ENCODE measurements at places on chromosomes 7 and 10.

GRCh38 chr10:54650547-54650946 lies 150.5 kb downstream of the PCDH15 start:
- DNase-seq, result no peak

DNA sequence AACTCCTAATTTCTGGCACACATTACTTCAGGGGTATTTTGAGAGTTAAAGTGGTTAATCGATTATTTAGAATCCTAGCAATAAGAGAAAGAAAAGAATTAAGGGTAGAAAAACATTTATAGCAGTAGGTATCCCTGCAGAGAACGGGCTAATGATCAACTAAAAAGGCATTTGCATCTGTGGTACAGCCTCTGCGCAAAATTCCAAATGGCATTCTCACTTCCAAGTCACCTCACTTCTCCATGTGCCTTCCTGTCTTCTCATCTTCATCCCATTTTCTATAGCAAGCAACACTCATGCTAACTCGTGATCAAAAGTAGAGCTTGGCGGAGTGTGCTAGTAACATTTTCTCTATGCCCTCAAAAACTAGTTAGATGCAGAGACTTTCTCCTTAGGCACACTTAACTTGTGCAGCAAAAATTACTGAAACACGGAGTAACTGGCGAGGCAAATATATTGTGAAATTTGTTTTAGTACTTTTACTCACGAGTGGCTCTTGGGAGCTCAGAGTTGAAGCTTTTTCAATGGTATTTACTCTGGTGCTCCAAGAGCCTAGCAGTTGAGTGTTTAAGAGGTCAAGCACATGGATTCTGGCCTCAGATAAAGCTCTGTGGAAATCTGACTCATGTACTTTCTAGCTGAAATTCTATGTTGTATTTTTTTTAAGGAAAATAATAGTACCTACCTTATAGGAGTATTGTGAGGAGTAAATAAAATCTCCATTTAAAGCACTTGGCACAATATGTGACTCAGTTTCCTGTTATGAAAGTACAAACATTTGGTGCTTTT lies 65.1 kb downstream of the MET start:
- DNase-seq, result no peak

DNA sequence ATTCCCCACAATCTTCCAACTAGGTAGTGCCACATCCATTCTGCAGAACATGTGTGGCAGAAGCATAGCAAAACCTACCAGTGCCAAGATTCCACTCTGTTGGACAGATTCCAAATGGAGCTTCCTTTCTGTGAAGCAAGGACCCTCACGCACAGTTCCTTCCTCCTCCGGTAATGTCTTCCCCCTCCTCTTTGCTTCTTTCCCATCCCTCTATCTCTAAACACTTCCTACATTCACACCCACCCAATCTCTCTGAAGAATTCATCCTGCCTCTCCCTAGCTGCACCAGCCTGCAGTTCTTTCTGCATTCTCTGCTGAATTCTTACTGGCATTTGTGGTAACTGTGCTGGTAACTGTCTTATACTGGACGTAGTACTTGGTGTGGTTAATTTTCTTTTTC lies 124.9 kb downstream of the RNLS start:
- DNase-seq, result no peak

DNA sequence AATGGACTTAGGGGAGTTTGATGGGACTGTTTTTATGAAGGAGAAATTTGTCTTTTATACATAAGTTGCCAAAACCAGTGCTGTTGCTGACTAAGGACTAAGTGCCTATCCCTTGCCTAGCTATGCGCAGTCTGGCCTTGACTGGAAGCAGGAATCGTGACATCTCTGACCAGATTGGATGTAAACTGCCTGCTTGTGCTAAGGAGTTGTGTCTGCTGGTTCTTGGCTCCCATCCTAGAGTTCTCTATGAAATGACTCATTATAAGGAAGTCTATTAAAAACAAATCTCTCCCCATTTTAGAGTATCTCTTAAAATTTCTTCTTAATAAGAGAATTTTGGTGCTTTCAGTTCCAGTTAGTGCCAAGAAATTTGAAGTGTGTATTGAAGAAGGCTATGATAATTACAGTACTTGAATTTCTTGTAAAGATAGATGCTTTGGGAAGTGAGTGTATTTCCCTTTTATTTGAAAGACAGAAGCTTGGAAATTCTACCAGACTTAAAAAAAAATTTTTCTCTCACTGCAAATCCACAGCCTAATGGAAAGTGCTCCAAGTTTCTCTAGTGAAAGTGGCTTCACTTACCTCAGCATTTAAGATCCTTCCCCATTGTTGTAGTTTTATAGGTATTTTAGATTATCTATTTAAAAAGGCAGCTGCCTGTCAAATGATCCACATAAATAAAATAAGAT lies 77.6 kb downstream of the BICC1 start:
- no peak for DNase-seq

GRCh38 chr10:86813982-86814381 lies 57.6 kb downstream of the BMPR1A start:
- no peak for DNase-seq

DNA sequence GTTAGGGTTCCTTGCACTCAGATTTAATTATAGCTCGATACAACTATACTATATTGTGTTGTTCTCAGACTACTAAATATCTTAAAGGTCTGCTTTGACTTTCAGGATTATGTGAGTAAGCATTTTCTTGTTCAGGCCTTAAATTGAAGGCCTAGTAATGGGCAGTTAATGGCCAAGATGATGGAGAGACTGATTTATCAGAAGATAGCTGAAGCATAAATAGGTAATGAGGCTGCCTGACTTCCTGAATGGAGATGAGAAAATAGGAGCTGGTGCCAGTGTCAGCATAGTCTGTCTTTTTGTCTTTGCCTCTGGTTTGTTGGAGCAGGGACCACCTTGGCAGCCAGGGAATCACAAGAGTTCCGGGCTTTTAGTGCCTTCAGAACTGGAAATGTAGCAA lies 32.2 kb downstream of the ADAM22 start:
- peak; percentile 38 for DNase-seq

DNA sequence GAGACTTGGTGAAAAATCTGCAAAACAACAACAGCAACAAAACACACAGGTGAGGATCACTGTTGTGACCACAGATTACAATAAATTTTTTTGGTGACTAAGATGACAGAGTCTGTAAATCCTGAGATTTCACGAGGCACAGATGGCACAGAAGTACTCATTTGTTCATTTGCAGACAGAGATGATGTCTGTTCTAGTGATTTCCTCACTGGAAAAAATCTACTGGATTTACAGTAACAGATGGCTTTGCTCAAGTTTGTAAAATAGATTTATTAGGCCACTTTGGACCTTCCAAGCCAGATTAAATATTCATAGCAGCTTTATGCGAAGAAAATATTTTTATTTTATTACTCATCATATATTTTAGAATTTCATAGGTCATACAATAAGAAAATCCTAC lies 113.5 kb upstream of the IL6 start:
- no peak for DNase-seq

DNA sequence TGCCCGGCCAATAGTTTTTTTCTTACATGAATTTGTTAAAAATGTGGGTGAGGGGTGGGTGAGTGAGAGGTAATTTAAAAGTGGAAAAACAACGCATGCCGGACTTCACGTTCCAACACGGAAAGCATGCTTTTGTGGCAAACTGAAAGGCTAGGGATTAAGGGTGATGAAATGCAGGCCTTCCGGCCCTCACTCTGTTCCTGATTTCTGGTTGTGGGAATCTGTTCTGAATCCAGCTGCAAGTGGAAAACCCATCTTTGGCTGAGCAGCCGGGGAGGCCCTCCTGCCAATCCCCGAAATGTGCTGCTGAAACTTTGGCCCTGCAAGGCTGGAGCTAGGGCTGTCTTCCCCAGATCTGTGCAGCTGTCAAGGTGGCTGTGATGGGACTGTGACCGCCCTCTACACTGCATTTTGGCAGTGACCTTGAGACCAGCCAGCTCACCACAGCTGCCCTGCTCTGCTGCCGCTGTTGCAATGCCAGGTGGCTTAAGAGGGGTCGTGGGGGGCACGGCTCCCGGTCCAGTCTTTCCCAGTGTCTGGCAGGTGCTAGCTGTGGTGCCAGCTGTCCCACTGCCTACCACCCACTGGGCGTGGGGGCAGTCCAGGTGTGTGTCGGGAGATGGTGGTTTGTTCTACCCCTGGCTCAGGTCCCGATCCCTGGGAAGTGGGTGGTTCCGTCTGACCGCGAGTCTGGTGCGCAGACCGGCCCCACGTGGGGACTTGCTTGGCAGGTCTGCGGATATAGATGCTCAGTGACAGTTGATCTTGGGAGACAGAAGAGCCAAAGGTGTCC lies 39.0 kb downstream of the TET1 start:
- DNase-seq, result peak; percentile 38

- DNase-seq, result no peak
These were observed 189.8 kb upstream of the SH2B2 start for GRCh38 chr7:102096706-102097427.

DNA sequence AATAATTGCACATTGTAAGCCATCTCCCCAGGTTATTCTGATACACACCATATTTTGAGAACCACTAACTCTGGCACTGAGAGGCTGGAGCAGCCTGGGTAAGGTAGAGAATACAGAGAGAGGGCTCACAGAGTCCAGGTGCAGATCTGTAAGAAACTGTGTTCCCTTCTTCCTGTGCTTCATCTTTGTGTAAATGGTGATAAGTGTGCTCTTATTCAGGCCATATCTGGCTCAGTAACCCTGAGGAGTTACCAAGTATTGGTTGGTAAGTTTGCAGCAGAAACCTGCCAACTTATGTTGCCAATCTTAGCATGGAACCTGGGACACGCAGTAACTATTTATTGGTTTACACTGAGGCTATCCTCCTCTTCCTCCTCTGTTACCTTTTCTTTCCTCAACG lies 16.2 kb upstream of the ICA1 start:
- no peak for DNase-seq

DNA sequence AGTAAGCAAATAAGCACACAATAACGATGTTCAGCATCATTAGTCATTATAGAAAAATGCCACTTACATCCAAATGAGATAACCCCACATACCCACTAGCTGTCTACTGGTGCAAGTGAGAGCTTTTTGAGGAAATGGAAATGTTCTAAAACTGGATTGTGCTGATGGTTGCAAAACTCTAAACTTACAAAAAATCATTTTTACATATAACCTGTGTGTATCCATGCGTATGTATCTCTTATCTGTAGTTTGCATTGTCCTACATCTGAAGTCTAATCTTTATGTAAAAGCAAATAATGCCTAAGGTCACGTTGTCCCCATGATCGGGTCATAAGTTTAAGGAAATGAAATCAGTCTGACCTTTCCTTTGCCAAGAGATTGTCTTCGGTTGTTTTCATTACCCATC lies 81.6 kb upstream of the DNAJB6 start:
- DNase-seq, result no peak

DNA sequence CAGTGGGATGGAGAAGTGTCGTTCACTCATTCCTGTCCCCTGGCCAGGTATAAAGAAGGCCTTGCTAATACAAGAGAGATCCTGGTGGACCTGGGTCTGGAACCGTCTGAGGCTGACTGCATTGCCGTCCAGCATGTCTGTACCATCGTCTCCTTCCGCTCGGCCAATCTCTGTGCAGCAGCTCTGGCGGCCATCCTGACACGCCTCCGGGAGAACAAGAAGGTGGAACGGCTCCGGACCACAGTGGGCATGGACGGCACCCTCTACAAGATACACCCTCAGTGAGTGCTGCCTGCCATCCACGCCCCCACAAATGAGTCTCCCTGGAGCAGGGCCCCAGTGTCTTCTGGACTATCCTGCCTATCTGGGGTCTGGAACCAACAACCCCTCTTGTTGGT lies 27.2 kb downstream of the HKDC1 start:
- no peak for DNase-seq

DNA sequence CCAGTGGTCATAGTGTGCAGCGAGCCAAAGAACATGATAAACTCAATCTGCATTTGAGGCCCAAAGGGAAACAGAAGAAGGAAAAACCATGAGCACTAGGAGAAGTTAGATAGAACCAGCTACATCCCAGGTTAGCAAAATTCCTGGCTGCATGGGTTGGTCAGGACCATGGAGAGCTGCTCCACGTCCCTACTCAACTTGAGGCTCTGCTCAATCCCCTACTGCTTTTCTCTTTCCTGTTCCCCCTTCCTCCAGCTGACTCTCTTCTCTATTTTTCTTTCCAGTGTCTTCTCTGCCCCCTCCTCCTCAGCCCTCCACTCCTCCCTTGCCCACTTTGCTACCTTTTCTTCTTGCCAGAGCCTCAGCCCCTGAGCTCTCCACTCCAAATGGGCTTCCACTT lies 21.9 kb upstream of the VSIR start:
- no peak for DNase-seq

GRCh38 chr10:129778571-129778970 lies 185.5 kb downstream of the EBF3 start:
- no peak for DNase-seq

DNA sequence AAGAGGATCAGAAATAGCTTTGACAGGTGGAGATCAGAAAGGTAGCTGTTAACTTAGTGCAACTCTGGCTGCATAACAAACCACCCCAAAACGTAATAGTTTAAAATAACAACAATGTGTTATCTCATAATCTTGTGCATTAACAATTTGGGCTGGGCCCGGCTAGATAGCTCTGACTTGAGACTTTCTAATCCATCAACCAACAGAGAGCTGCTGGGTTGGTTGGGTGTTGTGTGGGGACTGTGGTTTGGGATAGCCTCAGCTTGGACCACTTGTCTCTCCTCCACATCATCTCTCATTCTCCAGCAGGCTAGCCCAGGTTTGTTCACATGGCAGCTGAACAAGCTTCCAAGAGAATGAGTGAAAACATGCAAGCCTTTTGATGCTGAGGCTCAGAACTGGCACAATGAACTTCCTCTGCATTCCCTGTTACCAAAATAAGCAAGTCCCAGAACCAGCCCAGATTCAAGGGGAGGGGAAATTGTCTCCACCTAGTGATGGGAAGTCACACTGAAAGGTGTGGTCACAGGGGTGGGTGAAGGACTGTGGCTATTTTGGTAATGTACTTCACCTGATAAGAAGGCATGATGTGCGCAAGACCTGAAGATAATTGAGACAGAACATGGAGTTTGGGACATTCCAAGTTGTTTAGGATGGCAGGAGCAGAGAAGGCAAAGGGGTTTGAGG lies 20.4 kb upstream of the ASAH2 start:
- no peak for DNase-seq

GRCh38 chr10:132497063-132497680 lies 40.4 kb upstream of the INPP5A start:
- DNase-seq, result no peak

DNA sequence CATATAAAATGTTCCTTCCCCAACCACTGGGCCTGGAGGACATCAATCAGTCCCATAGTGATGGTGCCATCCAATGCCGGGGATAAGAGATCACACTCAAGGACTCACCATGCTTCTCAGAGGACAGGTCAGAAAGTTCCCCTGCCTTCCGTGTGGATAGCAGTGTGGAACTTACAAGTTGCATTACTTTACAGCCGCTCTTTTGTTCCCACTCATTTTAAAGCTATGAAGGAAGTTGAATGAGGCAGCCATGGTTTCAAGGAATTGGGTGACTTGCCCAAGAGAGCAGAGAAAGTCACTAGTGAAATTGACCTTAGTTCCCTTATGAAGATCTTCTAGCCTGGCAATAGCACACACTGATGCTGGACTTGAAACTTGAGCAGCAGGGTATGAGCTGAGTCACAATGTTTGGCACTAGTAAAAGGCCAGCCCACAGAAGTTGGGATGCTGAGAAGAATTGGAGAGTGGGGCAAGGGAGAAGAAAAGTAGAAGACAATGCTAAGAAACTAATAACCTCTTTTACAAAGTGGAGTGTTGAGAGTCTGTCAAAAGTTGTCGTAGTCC lies 78.7 kb downstream of the CXCL12 start:
- DNase-seq, result no peak

Data from SK-N-DZ (cell line).